ENCODE measurements at places on chromosomes 16 and 17. TPM values are rescaled to one million over a fixed set of nuclear protein-coding genes. Genes with fewer than 3 reads are reported as not detected.
A peak's percentile ranks its signal among the peaks of the same experiment; 100 is the strongest.

Gene MEFV
- total RNA-seq = 0.39 TPM

Gene C16orf95
- total RNA-seq = 0.44 TPM

Gene GFOD2
- 10.5 TPM for total RNA-seq

Gene HYDIN
- total RNA-seq = 0.21 TPM

Gene OR4D1
- total RNA-seq = not detected

Gene RBBP6
- 56.1 TPM for total RNA-seq

Gene SCGB1C2
- total RNA-seq = not detected

DNA sequence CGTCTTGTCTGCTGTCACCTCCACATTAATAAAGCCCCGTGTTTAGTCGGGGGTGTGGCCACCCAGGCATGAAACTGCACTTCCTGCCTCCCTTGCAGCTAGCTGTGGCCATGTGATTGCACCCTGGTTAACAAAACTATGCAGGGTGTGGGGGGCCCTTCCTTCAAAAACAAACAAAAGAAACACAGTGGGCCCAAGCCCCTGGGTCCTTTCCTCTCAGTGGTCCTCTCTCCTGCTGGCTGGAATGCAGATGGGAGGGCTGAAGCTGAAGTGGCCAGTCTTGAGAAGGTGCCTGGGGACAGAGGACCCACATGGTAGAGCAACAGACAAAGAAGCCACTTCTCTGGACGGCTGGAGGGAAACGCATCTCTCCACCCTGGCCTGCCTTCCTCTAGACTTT is 38.0 kb upstream of the FOXF1 start:
- no peak for DNase-seq
- no peaks in the 10 kb centered on the region for H3K4me1 ChIP-seq
- no peaks in the 10 kb centered on the region for H3K27me3 ChIP-seq

GRCh38 chr16:2002406-2003230 is 7.0 kb downstream of the ZNF598 start:
- H3K27me3 ChIP-seq = no peaks in the 10 kb centered on the region
- no peak overlapping the region for H3K27ac ChIP-seq
- H3K4me1 ChIP-seq = peaks cover 47% of the 10 kb centered on the region
- H3K4me3 ChIP-seq = no peak overlapping the region
- no peak for DNase-seq

DNA sequence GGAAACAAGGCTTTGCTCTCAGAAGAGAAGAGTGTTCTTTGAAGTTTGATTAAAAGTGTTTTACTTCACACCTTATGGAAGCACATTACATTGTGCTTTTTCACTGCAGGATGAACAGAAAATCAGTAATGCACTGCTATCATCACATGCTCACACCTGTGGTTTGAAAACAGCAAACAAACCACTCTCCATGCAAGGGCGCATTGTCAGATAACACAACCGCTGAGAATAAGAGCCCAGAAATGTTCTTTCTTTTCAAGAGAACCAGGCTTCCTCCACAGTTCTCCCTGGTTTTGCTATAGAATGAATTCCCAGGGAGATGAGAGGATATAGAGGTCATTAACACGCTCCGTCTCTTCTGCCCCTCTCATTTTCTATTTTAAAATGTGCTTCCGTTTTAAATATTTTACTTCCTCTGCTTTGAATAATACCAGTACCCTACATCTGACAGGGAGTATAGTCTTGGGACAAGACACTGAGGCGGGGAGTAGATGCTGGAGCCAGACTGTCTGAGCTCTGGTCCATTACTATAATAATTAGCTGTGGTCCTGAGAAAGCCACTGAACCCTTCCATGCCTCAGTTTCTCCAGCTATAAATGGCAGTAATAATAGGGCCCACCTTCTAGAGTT is 71.6 kb downstream of the CDK5R1 start:
- no peak overlapping the region for H3K27ac ChIP-seq
- no peak for DNase-seq

- H3K4me1 ChIP-seq = peaks cover 4% of the 10 kb centered on the region
- no peak overlapping the region for H3K27ac ChIP-seq
- DNase-seq = no peak
- H3K27me3 ChIP-seq = no peaks in the 10 kb centered on the region
- H3K4me3 ChIP-seq = no peak overlapping the region
Observed at GRCh38 chr17:4201226-4201625, 58.2 kb downstream of the CYB5D2 start.

DNA sequence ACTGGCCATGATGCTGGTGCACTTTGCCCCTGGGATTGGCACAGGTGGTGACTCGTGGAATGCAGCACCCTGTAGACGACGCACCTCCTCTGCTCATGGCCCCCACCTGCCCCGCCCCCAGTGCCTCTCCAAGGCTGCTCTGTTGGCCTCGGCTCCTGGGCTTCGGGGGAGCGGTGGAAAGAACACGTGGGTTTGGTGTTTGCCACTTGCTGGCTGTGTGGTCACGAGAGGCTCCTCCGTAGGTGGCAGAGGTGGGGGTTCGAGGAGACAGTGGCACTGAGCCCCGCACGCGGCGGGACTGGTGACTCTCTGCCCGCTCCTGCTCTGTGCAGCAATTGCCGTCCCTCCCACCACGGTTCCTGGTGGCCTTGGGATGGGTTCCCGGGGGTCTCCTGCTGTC is 82.8 kb upstream of the ZNF750 start:
- no peaks in the 10 kb centered on the region for H3K4me1 ChIP-seq
- no peak overlapping the region for H3K4me3 ChIP-seq
- DNase-seq = no peak
- no peaks in the 10 kb centered on the region for H3K27me3 ChIP-seq
- no peak overlapping the region for H3K27ac ChIP-seq

DNA sequence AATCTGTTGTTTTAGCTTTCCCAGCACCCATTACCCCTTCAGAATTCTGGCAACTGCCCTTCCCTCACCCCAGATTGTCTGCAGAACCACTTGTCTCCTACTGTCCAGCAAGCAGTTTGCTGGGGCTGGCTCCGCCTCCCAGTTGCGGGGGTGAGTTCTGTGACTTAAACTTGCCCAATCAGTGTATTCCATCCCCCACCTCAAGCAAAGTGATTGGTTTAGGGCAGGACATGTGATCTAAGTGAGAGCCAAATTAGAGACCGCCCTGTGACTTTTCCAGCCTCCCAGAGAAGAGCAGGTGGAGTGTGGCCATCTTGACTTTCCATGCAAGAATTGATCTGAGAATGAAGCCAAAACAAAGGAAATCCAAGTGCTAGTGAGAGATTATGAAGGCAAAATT is 22.7 kb upstream of the SRCIN1 start:
- H3K36me3 ChIP-seq = no peaks in the 10 kb centered on the region
- H3K4me1 ChIP-seq = no peaks in the 10 kb centered on the region
- no peak for DNase-seq

DNA sequence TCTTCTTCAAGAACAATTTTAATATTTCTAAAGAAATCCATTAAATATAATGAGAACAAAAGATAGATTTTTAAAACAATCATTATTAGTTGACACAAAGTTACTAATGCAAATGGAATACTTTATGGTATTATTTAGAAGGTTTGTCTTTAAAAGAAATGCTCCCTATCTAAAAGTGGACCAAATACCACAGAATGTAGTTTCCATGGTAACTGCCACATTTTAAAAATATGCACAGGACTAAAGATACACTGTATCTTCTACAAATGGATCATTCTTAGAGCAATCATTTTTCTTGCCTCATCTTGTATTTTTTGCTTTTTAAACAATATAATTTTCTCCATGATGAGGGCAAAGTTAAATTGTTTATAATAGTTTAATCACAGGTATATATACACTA is 296.0 kb downstream of the CEP112 start:
- no peak overlapping the region for H3K4me3 ChIP-seq
- no peaks in the 10 kb centered on the region for H3K4me1 ChIP-seq
- no peaks in the 10 kb centered on the region for H3K36me3 ChIP-seq
- no peaks in the 10 kb centered on the region for H3K27me3 ChIP-seq

DNA sequence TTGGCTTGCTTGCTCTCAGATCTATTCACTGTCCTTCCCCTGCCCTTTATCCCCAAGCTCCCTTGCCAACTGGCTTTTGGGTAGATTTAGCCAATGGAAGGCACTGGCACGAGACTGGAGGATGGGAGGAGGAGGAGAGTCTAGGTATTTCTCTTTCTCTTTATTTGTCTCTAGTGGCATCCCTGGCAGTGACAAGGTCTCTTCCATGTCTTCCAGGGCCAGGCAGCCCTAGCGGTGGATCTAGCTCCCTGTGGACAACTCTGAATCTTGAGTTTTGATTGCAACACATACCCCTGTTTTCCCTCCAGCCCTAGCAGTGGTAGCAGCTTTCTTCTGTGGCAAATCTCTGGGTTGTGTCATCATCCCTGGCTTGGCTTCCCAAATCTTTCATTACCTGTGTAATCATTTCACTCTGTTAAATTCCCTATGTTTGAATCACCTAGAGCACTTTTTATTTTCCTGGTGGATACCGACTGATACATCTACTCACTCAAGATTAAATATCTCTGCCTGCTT is 171.1 kb upstream of the IRX6 start:
- H3K36me3 ChIP-seq = no peaks in the 10 kb centered on the region
- no peaks in the 10 kb centered on the region for H3K4me1 ChIP-seq
- no peak overlapping the region for H3K27ac ChIP-seq
- H3K4me3 ChIP-seq = no peak overlapping the region
- no peaks in the 10 kb centered on the region for H3K27me3 ChIP-seq

DNA sequence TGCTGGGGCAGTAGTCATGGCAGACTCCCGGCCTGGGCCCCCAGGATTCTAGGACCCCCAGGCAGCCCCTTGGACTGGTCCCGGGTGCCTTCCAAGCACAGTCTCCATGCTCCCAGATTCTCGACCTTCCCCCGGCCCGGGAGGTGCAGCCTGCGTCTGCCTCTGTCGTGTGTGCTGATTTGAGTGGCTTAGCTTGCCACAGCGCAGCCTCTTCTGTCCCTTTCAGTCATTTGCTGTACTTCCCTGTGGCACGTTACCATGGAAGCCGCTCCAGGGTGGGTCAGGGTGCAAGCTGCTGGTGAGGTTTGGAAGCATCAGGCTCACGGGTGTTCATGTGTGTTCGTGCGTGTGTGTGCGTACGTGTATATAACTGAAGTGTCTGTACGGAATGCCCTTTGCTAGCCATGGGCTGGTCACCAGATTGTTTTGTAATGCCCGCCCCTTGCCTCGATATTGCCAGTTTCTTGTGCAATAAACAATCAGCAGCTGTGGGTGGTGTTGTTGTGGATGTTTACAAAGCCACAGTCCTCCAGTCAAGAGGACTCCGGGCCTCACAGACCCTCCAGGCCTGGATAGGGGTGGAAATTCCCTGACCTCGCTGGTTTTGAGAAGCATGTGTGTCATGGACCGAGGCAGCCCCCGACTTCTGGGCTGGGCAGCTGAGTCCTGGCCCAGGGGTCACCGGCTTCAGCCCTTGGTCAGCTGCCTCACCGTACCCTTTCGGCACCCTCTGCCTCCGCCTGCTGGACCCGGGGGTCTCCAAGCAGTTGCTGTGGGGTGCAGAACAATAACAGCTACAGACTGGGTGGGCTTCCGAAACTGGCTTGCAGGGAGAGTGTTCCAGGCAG is 9.7 kb upstream of the CLEC18A start:
- peaks cover 56% of the 10 kb centered on the region for H3K36me3 ChIP-seq
- DNase-seq = peak; percentile 4
- no peak overlapping the region for H3K27ac ChIP-seq
- H3K27me3 ChIP-seq = no peaks in the 10 kb centered on the region

DNA sequence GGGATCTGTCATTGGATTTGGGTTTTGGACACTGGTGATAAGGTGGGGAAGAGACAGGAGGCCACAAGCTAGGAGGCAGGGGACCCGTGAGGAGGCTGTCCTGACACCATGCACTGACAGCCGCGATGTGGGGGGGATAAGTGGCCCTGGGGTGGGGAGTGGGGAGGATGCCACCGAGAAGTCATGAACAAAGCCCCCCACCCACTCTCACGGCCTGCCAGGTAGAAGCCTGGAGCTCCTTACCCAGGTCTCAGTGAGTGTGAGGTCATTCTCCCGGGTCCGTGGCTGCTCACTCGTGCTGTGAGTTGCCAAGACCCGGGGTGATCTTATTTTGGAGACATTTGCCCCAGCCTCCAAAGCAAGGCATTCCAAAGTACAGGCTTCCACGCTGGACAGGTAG is 165.9 kb upstream of the TNRC6C start:
- no peaks in the 10 kb centered on the region for H3K27me3 ChIP-seq
- DNase-seq = no peak
- no peaks in the 10 kb centered on the region for H3K36me3 ChIP-seq
- peaks cover 34% of the 10 kb centered on the region for H3K4me1 ChIP-seq
- H3K4me3 ChIP-seq = no peak overlapping the region

DNA sequence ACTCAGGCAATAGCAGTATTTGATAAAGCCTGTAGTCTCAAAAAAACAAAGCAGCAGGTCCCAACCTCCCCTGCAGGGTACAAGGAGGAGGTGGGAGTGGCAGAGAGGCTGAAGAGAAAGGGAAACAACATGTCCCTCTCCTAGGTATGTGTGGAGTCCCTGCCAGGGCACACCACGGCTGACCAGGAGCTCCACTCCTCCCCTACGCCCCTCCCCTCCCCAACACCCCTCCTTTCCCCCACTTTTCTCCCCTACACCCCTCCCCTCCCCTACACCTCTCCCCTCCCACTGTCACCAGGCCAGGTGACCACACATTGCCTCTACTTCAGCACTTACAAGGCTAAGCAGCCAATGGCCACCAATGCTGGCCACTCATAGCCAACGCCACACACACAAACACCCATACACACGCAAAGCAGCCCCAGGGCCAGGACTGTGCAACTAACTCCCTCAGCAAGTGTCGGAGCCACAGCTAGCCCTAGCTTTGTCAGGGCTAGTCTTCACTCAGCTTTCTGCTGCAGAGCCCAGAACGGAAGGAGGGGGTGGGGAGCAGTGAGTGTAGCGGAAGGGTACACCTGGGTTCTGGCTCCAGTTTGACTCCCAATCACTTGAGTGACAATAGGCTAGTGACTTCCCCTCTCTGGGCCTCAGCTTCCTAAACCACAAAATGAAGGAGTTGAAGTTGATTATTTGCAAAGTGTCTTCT is 8.2 kb downstream of the CAVIN1 start:
- no peaks in the 10 kb centered on the region for H3K36me3 ChIP-seq
- peaks cover 69% of the 10 kb centered on the region for H3K4me1 ChIP-seq
- peak overlapping the region; percentile 98 for H3K27ac ChIP-seq

GRCh38 chr17:30996486-30996885 is 25.6 kb downstream of the RNF135 start:
- no peaks in the 10 kb centered on the region for H3K27me3 ChIP-seq
- H3K27ac ChIP-seq = no peak overlapping the region
- DNase-seq = no peak
- no peaks in the 10 kb centered on the region for H3K4me1 ChIP-seq

GRCh38 chr17:7823581-7824001 is 10.4 kb upstream of the KDM6B start:
- no peaks in the 10 kb centered on the region for H3K4me1 ChIP-seq
- H3K27ac ChIP-seq = no peak overlapping the region
- no peak for DNase-seq
- no peak overlapping the region for H3K4me3 ChIP-seq
- no peaks in the 10 kb centered on the region for H3K36me3 ChIP-seq
- H3K27me3 ChIP-seq = no peaks in the 10 kb centered on the region

- no peak for DNase-seq
- H3K4me1 ChIP-seq = peaks cover 9% of the 10 kb centered on the region
- H3K36me3 ChIP-seq = no peaks in the 10 kb centered on the region
- no peak overlapping the region for H3K27ac ChIP-seq
Observed at GRCh38 chr16:85856079-85856478, 42.9 kb upstream of the IRF8 start.

GRCh38 chr16:80894091-80894490 is 89.7 kb upstream of the CDYL2 start:
- H3K4me1 ChIP-seq = no peaks in the 10 kb centered on the region
- DNase-seq = no peak
- H3K4me3 ChIP-seq = no peak overlapping the region
- no peak overlapping the region for H3K27ac ChIP-seq
- H3K27me3 ChIP-seq = no peaks in the 10 kb centered on the region

GRCh38 chr16:23121024-23121423 is 28.2 kb downstream of the USP31 start:
- no peak for DNase-seq
- H3K36me3 ChIP-seq = no peaks in the 10 kb centered on the region
- no peak overlapping the region for H3K27ac ChIP-seq

Measured in tibial nerve (tissue), 4 donors.